ENCODE measurements at places on chromosomes 12 and 14.
A peak's percentile ranks its signal among the peaks of the same experiment; 100 is the strongest.

DNA sequence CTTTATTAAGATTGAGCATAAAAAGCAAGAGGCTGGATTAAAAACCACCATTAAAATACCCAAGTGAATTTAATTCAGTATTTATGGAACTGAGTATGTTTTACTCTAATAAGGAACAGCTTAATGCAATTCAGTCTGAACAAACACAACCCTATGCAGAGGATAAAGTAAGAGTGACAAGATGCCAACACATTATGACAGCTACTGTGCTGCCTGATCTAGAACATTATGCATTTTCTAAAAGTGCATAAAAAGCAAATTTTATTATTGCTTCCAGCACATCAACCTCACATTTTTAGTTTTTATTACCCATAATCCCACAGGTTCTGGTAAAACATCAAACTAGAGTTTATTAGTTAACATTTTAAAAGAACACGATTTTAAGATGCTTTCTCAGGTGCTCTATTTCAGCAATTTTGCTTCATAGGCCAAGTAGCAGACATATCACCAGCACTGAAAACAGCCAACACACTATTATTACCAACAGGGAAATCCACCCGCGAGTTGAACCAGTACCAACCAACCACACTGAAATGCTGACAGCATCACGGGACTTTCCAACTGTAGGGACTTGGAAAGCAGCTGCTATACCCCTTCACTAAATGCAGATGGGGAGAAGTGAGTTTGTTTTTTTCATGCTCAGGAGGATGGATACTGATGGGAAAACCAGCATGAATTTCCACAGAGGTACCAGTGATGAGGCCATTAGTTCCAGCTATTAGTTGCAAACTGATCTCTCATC lies 372.1 kb downstream of the KCNH5 start:
- DNase-seq = no peak

- no peak for DNase-seq
These were observed 17.4 kb downstream of the LETMD1 start for GRCh38 chr12:51065530-51065929.

GRCh38 chr12:95836630-95837239 lies 22.0 kb upstream of the SNRPF start:
- DNase-seq = peak; percentile 36

DNA sequence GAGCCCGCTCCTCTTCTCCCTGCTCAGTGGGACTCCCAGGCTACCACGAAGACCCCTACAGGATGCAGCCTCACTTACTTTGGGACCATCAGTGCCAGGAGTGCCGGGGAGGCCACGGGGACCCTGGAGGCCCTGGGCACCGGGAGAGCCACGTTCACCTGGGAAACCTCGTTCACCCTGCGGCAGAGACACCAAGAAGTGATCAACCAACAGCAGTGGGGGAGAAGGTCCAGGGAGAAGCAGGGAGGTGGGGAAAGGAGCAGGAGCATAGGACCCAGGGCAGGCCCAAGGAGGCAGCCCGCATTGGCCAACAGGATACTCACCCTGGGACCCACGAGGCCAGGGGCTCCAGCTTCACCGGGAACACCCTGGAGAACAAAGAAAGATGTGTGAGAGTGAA lies 19.4 kb downstream of the TMEM106C start:
- no peak for DNase-seq

DNA sequence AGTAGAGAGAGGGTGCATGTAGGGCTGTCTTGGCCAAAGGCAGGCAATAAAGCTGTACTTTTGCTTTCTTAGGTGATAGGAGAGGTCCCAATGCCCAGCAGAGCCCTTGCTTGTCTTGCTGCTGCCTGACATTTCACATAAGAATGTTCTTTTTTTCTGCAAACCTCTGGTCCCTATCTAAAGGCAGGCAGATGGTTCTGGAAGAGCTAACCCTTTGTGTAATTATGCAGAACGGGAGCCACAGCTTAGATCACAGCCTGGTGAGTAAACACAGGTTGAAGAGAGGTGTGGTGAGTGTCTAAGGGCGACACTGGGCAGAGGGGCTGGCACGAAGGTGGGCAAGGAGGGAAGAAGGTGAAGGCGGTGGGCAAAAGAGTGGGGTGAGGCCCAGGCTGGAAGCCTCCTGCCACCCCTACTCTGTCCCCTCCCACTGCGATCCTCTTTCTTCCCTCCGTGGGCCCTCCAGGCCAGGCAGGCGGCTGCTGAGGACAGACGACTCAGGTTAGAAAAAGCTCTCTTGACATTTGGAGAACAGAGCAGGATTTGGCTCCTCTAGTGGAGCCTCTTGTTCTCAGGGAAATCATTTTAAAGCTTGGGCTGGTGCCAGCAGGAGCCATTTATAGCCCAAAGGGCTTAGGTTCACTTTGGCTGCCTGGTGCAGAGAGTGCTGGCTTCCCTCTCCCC lies 42.8 kb downstream of the PRMT8 start:
- no peak for DNase-seq

DNA sequence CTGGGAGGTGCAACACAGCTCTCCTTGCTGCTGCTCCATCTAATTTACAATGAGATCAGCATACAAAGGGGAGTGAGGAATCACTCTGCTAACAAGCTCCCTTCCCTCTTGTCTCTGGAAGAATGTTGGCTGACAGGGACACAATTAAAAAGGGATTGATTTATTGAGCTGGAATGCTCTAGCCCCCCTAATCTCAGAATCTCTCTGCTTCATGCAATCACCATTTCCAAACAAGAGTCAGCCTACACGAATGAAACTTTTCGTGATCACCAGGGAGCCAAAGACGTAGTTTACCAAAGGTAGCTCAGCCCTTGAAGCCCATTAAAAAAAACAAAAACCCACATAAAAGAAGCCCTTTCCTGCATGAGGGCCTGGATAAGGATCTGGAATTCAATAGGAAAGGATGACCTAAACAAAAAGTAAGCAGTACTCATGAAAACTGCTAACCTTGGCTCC lies 223.8 kb downstream of the C12orf75 start:
- no peak for DNase-seq

- DNase-seq = no peak
These were observed 4.7 kb upstream of the EPYC start for GRCh38 chr12:91009319-91009950.

DNA sequence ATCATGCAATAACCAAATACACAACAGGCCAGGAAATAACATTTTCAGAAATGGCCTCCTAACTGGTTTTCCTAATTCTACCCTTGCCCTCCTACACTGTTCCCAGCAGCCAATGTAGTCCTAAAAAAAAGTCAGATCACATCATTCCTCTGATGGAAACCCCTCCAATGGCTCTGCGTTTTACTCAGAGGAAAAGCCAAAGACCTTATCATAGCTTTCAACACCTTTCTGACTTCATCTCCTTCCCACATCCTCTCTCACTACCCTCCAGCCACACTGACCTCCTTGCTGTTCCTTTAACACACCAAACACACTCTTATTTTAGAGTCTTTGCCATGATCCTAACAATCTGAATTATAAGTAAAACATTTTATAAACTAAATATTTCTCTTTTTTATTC lies 1.1 kb downstream of the MED6 start:
- no peak for DNase-seq

- no peak for DNase-seq
These were observed 100.7 kb upstream of the TBX5 start for GRCh38 chr12:114506651-114507050.

GRCh38 chr12:24709216-24709615 lies 239.7 kb downstream of the BCAT1 start:
- DNase-seq = no peak

GRCh38 chr12:78483767-78484315 lies 380.7 kb upstream of the SYT1 start:
- no peak for DNase-seq

- DNase-seq = no peak
These were observed 27.1 kb upstream of the MANSC4 start for GRCh38 chr12:27807063-27807703.

DNA sequence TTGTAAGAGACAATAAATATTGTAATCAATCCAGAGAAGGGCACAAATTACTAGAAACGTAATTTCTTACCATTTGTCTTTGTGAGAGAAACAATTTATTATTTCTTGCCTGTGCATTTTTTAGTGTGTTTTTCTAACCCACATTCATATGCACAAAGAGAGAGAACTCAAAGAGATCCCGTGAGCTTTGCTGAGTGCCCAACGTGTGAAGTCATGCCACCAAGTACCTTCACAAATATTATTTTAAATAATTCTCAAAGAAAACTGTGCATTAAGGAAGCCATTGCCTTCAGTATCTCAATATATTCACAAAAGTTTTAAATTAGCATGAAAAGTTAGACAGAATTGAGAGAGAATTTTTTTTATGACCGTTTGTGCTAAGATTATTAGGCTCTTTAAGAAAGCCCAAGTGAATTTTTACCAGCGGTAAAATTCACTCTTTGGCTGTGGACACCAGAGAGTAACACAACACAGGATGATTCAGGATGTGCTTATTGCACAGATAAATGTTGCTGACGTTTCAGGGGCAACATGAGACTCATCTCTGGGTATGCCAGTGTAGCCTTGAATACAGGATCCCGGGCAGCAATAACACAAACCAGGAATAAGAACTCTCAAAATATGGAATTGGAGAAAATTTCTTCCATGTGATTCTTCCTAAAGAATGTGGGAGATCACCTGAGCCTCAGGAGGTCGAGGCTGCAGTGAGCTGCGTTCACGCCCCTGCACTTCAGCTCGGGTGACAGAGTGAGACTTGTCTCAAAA lies 2.9 kb downstream of the ARHGDIB start:
- DNase-seq = no peak

- no peak for DNase-seq
These were observed 54.4 kb downstream of the IQSEC3 start for GRCh38 chr12:120951-121350.

- peak; percentile 46 for DNase-seq
These were observed 31.4 kb downstream of the P2RX4 start for GRCh38 chr12:121241156-121241970.

GRCh38 chr14:39431416-39432178 lies 636 bp downstream of the FBXO33 start:
- peak; percentile 43 for DNase-seq

GRCh38 chr14:92945959-92946846 lies 23.3 kb downstream of the CHGA start:
- peak; percentile 46 for DNase-seq

- DNase-seq = no peak
These were observed 10.4 kb downstream of the ACTN1 start for GRCh38 chr14:68968721-68969120.

GRCh38 chr14:80419345-80419744 lies 208.0 kb upstream of the DIO2 start:
- no peak for DNase-seq

- no peak for DNase-seq
These were observed 107.6 kb upstream of the SFSWAP start for GRCh38 chr12:131603106-131603938.

DNA sequence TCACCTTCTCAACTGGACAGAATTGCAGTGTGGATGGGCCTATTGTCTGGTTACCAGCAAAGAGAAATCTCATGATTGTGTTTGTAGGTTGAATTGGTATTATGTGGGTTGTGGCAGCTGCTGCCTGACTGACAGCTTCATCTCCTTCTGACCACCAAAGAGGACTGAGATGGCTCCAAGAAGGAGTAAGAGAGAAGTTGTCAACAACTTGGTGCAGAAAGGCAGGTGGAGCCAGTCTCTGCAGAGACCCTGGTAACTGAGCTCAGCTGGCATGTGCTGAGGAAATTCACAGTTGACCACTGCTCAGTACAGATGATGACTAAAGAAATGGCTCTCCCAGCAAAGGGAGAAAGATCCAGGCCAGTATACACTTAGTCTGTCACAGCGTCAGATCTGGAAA lies 240.0 kb upstream of the AMIGO2 start:
- no peak for DNase-seq

- DNase-seq = no peak
These were observed 835 bp upstream of the ABHD4 start for GRCh38 chr14:22597265-22597664.

- DNase-seq = no peak
These were observed 192.8 kb downstream of the NTF3 start for GRCh38 chr12:5624486-5625272.

DNA sequence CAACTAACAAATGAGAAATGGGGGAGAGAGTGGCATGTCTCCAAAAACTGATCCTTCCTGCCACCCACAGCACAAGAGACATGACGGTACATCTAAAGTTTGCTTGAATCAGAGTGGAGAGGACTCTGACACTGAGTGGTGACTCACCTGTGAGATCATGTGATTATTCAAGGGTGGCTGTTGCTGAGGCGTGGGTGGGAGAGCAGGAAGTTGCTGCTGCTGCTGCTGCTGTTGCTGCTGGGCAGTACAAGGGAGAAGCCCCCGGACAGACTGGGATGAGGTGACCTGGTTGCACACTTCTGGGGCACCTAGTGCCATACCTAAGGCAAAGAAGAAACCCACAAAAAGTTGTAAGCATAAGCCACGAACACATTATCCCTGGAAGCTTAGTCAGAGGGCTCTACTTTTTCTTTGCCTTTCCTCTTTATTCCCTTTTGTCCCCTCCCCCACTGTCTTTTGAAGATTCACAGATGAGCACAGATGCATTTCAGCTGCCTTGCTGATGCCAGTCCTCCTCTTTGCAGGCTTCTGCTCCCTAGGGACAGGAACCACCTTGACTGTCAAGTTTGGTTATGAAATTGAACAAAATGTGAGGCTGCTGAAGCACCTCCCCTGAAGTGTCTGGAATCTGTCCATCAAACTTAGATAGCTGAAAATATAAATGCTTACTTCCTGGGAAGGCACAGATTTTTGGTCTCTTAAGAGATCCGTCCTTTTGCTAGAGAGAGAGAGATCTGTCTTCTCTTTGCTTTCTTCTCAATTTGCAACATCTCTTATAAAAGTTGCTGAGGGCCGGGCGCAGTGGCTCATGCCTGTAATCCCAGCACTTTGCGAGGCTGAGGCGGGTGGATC lies 29.4 kb upstream of the STAC3 start:
- DNase-seq = peak; percentile 80

- no peak for DNase-seq
These were observed 11.4 kb downstream of the GNG2 start for GRCh38 chr14:51871846-51872245.

- DNase-seq = no peak
These were observed 121.9 kb downstream of the KITLG start for GRCh38 chr12:88458327-88458726.

GRCh38 chr14:105283899-105284298 lies 16.9 kb downstream of the BRF1 start:
- no peak for DNase-seq

DNA sequence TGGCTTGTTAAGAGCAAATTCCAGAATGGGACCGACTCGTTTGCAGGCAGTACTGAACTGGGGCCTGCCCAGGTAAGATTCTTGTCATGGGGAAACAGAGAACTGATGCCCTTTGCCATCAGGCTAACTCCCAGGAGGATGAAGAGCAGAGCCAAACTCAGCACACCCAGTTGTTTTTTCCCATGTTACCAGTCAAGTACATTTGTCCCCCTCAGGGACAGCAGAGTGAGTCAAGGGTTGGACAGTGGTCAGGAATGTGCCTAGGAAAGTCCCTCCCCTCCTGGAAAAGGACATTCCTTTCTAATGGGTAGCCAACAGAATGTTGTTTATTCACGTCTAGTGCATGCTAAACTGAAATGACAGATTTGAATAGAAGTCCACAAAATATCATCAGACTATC lies 1.6 kb downstream of the ART4 start:
- peak; percentile 69 for DNase-seq

GRCh38 chr14:99177886-99178835 lies 93.8 kb downstream of the BCL11B start:
- no peak for DNase-seq

- no peak for DNase-seq
These were observed 9.8 kb upstream of the HRK start for GRCh38 chr12:116891019-116891418.

- no peak for DNase-seq
These were observed 17.3 kb downstream of the KLRK1 start for GRCh38 chr12:10372559-10372958.
